ENCODE measurements at places on chromosomes 11 and 22. TPM values are rescaled to one million over a fixed set of nuclear protein-coding genes. Genes with fewer than 3 reads are reported as not detected.

GRCh38 chr11:15602785-15603567 is 488.3 kb downstream of the INSC start:
- no peaks in the 10 kb centered on the region for H3K36me3 ChIP-seq
- DNase-seq = no peak
- H3K4me3 ChIP-seq = no peak overlapping the region
- H3K27ac ChIP-seq = no peak overlapping the region
- H3K4me1 ChIP-seq = no peaks in the 10 kb centered on the region

DNA sequence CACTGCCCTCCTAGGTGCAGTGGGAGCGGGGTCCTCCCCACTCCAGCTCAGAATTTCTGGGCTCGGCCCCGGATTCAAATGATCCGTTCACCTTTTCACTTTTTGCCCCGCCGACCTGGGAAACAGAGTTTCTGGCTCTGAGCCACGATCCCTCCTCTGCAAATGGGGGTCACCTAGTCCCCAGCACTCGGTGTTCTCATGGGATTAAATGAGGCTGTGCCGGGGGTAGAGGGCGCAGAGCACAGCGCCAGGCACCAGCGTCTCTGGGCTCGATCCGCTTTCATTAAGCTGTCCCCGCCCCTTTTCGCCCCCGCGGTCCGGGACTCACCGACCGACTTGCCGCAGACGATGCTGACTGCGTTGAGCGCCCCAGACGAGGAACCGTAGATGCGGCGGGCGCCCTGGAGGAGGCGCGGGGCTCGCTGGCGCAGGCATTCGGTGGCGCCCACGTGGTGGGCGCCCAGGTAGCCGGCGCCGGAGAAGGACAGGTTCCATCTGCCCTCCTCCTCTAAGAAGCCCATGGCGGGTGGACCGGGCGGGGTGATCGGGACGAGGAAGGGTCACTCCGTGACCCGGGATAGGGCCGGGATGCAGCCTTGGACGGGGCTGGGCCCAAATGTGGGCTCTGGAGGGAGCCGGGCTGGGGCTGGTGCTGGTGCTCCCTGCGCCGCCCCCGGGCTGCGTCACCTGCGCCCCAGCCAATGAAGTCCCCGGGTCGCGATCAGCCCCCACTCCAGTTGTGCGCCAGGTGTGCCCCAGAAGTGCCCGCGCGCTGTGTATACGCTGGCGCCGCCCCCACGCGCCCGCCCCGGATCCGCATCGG is at the start of gene PNPLA5:
Gene PNPLA5 (minus strand): TSS at position 654 of the 823 bp plus-strand sequence. CDS start 133 bp downstream, at position 521.
- peaks cover 16% of the 10 kb centered on the region for H3K27me3 ChIP-seq
- no peak for DNase-seq
- no peaks in the 10 kb centered on the region for H3K4me1 ChIP-seq
- no peaks in the 10 kb centered on the region for H3K36me3 ChIP-seq

DNA sequence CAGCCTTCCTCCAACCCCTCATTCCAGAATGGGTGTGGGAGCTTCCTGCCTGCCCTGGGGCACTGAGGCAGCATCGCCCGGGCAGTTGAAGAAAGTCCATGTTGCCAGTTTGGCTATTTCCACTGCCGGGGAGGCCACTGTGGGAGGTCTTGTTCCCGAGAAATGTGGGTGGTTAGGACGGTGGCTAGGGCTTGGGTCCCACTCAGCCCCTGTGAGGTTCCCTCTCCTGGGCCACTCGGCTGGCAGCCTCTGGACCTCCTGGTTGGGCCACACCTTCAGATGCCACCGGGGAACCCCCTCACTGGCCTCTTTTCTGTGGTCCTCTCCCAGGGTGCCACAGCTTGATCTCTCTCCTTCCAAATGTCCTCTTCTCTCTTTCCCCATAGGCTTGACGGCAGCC is 5.1 kb upstream of the PPP6R3 start:
- no peak overlapping the region for H3K27ac ChIP-seq
- no peak overlapping the region for H3K4me3 ChIP-seq
- no peaks in the 10 kb centered on the region for H3K4me1 ChIP-seq
- DNase-seq = no peak

- H3K27me3 ChIP-seq = no peaks in the 10 kb centered on the region
- H3K4me1 ChIP-seq = peaks cover 18% of the 10 kb centered on the region
- no peaks in the 10 kb centered on the region for H3K36me3 ChIP-seq
- no peak overlapping the region for H3K4me3 ChIP-seq
- H3K27ac ChIP-seq = no peak overlapping the region
Observed at GRCh38 chr11:6315811-6316425, 4.4 kb downstream of the CAVIN3 start.

VSIG10L2 gene
- not detected for total RNA-seq

MUC6 gene
- not detected for total RNA-seq

Data from endothelial cell of umbilical vein (primary cell).